ENCODE measurements at places on chromosomes 16 and 17.

- no peak for DNase-seq
Observed at GRCh38 chr16:35793601-35794000, 2334.2 kb downstream of the TP53TG3F start.

DNA sequence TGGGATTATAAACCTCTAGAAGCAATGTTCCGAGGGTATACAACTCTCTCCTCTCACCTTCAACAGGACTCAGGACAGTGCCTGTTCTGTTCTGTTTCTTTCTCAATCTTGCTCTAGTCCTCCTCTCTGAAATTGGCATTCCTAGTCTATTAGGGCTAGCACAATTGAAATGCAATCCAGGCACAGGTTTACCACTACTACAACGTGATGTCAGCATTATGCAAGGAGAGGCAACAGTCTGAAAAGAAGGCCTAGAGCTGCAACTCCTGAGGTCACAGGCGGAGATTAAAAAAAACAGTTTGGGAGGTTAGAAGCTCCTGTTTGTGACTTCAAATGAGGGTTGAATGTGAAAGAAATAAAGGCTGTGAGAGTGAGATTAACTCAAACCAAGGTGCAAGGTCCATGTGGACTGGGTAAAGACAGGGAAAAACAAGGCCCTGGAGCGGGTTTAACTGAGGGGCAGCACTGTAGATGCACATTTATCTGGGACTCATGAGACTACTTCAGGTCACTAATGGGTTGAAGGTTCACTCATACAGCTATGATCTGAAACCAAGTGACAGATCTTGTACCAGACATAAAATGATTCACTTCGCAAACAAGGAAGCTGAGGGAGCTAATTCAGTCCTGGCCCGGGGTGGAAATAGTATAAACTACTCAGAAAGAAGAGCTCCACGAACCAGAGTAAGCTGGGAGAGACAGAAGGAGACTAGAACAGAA, 16.8 kb downstream of the AMFR start:
- DNase-seq, result no peak

- DNase-seq, result no peak
Observed at GRCh38 chr16:15951852-15952251, 2.4 kb downstream of the ABCC1 start.

DNA sequence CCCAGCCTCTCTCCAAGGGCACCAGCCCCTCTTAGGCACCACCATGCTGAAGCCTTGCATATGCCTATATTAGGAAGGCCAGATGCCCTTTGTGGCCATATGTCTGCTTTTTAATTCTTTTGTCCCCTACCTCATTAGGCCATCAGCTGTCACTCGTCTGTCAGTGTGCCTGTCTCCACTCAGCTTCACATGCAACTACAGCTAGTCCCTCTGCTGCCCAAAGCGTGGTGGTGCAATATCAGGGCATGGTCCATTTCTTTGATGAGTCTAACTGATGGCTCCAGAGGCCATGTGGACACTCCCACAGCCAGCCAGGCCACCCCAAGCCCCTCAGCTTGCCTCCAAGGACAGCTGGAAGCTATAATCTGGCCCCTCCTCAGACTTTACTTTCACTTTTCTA, 36.3 kb downstream of the MYO18A start:
- DNase-seq, result no peak

DNA sequence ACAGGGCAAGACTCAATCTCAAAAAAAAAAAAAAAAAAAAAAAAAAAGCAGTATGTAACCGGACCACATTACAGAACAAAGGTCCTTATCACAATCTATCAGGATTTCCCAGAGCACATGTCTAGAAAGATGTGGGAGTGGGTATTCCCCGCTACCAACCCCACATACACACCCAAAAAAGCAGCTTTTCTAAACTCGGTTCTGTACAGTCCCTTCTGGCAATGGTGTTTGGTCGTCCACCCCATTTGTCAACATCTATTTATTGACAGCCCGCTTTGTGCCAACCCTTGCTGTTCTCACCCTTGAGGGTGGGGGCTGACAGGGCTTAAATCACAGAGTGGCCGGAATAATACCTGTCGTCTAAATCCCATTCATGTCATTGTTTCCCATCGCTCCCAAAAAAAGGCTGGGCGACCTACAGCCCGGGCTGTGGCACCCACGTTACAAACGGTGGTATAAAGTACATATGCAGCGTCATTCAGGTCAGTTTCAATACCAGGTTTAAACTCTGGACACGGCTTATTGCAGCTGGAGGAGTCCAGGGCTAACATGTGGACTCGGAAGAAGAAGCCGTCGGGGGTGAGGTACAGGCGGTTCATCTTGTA, 3.6 kb downstream of the C17orf58 start:
- DNase-seq, result no peak

DNA sequence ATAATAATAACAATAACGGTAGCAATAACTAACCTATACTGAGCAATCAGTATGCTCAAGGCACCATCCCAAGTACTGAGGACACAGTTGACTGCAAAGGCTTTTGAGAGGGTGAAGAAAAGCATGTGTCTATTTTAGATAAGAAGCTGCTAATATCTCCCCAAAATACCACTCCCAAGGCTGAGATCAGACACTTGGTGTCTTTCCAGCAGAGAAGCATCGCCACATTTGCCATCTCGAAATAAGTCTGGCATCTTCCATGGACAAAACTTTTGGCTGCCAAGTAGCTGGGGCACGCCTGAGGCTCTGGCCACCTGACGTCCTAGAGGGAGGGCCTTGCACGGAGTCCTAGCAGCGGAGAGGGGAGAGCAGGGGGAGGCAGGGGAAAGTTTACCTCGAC, 39.0 kb downstream of the ZNF423 start:
- no peak for DNase-seq

DNA sequence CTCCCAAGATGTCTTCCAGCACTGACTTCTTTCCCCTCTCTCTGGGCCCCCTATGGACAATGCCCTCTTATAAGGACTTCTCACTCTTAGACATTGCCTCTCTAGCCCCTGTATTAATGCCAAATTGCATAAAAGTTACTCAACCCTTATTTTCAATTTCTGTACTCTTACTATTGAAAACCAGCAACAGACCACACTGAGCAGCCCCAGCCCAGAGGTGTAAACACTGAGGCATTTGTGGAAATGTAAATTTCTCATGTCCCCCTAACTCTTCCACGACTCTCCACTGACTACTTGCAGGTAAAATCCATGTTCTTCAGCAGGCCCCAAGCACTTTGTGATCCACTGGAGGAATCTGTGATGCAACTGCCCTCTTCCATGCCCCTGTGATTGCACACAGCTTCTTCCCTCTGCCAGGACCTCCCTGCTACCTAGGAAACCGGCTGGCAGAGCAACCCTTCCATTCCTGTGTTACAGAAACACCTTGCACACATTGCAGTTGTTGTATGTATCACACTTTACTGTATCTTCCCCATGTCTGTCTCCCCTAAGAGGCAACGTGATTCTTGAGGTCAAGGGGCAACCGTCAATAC, 4.4 kb downstream of the N4BP1 start:
- DNase-seq, result no peak

GRCh38 chr17:29294580-29294900, 592 bp upstream of the NUFIP2 start:
- no peak for DNase-seq

GRCh38 chr16:87369796-87370719, 13.5 kb downstream of the FBXO31 start:
- DNase-seq, result no peak

- no peak for DNase-seq
Observed at GRCh38 chr16:66832661-66833305, 2.0 kb upstream of the NAE1 start.

- DNase-seq, result no peak
Observed at GRCh38 chr16:81595629-81596292, 151.2 kb downstream of the CMIP start.

DNA sequence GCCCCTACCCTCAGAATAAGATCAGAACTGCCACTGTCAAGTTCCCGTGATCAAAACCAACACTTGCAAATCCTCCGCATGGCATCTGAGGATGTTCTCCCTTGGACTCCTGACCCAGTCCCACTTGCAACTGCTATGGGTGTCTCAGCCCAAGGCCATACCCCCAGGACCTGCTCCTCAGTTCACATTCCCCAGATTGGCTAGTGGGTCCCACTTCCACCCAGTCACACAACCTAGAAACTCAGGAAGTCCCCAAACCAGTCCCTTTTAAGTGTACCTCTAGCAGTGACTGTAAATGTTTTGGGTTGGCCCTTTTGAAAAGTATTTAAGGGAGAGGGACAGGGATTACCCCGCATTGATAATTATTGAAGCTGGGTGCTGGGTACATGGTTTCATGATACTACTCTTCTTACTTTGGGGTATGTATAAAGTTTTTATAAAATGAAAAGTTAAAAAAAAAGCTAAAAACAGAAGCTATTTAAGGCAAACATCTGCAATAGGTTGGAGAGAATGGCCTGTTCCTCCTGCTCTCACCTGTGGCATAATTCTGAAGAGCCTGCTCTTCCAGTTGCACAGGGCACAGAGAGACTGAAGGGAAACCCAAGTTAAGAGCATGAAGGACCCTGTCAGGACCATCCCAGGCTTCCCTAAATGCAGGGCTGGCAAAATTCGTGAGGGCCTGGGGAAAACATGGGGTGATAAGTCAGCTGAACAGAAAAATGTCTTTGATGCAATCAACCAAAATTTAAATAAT, 42.5 kb downstream of the ERN1 start:
- DNase-seq, result no peak

DNA sequence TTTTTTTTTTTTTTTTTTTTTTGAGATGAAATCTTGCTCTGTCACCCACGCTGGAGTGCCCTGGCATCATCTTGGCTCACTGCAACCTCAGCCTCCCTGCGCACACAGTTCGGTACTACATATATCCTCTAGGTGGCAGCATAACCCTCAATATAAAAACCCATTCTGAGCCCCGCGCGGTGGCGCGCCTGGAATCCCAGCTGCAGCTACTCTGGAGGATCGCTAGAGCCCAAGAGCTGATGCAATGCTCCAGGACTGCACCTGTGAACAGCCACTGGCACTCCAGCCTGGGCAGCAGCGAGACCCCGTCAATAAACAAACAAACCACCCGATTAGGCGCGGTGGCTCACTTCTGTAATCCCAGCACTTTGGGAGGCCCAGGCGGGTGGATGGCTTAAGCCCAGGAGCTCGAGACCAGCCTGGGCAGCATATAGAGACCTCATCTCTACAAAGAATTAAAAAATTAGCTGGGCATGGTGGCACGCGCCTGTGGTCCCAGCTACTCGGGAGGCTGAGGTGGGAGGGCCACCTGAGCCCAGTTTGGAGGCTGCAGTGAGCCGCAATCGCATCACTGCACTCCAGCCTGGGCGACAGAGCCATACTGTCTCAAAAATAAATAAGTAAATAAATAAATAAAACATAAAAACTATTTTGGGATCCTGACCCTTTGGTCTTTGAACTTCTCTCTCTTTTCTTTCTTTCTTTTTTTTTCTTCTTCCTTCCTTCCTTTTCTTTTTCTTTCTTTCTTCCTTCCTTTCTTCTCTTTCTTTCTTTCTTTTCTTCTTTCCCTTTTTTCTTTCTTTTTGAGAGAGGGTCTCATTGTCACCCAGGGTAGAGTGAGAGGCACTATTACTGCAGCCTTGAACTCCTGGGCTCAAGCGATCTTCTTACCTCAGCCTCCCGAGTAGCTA, 15.4 kb upstream of the AKAP10 start:
- DNase-seq, result peak; percentile 61

- DNase-seq, result no peak
Observed at GRCh38 chr17:8096541-8096940, 9.0 kb upstream of the ALOX12B start.

DNA sequence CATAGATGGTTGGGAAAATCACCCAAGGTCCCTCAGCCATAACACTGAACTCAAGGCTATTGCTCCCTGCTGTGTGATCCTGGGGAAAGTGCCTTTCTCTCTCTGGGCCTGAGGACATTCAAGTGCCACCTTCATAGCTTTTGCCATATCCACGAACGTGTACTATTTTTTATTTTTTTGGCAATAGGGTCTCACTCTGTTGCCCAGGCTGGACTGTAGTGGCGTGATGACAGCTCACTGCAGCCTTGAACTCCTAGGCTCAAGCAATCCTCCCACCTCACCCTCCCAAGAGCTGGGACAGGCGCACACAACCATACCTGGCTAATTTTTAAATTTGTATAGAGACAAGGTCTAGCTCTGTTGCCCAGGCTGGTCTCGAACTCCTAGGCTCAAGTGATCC, 10.6 kb downstream of the PLLP start:
- no peak for DNase-seq

DNA sequence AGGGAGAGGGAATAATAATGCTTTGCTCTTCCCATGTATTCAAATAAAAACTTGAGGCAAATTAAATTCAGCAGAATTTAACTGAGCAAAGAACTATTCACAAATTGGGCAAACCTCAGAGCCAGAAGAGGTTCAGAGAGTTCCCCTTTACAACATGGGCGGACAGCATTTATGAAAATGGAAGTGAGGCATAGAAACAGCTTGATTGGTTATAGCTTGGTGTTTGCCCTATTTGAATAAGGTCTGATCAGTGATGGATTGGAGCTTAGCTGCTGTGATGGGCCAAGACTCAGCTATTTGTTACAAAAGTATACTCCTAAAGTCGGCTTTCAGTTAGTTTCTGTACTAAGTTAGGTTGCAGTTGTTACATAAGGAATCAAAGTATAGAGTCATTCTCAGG, 63.0 kb downstream of the TMEM100 start:
- no peak for DNase-seq

DNA sequence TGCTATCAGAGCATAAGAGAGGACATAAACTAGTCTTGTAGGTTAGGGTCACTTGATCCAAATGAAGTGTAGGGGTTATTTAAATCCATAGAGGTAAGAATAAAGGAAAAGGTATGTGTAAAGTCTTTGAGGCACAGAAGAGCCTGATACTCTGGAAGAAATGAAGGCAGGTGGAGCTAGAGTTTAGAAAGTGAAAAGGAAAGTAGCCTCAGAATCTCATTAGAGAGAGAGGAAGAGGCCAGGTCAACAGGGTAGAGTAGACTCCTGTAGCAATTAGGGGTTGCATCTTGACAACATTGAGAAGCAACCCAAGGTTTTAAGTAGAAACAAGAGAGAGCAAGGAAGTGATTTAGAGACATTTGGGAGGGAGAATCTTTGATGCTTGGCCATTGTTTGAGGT, 235.2 kb upstream of the SOX9 start:
- DNase-seq, result no peak

GRCh38 chr16:31143694-31144148, 6.1 kb downstream of the PRSS36 start:
- no peak for DNase-seq

DNA sequence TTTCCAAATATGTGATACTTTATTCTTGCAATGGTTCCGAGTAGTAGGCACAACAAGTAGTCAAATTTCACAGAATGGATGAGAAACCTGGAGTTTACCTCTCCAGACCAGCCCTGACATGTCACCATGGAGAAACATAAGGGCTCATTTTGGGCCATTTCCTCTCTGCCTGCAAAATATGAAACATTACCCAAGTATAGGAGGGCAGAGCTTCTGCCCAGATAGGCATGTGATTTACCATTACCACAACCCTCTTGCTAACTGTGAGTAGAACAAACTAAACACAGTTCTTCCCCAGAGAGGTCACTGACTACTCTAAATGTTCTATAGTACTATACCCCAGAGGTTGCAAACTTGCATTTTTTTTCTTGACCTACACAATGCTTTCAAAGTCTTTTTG, 15.7 kb upstream of the KPNB1 start:
- DNase-seq, result no peak

DNA sequence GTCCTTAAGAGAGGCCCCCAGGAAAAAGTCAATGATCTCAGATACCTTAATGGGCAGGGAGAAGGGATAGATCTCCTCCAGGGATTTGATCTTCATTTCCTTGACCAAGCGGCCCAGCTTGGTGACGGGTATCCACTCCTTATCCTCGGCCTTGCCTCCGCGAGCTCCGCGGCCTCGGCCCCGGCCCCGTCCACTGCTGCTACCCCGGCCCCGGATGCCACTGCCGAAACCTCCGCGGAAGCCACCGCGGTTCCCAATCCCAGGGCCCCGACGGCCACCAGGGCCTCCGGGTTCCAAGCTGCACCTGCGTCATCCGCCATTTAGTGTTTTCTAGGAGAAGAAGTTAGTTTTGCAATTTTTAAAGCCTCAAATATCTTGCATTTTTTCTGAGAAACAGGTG, 65.2 kb upstream of the KIF2B start:
- DNase-seq, result no peak

Data from caudate nucleus (tissue), 63 donors.